ENCODE measurements at places on chromosomes 6 and 20.

DNA sequence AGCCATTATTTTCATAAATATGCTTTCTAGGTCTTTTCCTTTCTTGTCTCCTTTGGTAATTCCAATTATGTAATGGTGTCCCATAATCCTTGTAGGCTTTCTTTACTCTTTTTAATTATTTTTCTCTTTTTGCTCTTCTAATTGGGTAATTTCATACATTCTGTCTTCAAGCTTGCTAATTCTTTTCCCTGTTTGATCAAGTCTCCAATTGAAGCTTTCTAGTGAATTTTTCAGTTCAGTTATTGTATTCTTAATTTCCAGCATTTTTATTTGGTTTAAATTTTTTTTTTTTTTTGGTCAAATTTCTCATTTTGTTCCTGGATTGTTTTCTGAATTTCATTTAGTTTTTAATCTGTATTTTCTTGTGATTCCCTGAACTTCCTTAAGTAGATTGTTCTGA lies 74.9 kb upstream of the UST start:
- no peak for DNase-seq

- DNase-seq: no peak
Observed at GRCh38 chr6:14713966-14714631, 531.8 kb upstream of the JARID2 start.

GRCh38 chr6:134723081-134723871 lies 226.6 kb downstream of the ALDH8A1 start:
- no peak for DNase-seq

DNA sequence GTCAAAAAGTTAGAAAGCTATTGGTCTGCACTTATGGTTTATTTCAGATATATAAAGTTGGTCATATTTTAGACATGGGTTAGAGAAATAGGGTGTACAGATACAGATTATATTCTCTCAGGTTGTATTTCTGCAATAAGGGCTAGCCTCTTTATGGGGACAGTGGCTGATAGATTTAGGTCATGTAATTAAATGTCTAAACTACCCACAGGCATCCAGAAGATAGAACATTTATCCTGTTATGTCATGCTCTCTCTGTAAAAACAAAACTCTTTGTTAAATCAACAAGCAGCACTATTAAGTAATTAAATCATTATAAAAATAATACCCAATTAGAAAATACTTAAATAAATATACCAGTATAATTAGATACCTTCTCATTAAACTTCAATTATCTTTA lies 612.6 kb upstream of the CITED2 start:
- DNase-seq: no peak

DNA sequence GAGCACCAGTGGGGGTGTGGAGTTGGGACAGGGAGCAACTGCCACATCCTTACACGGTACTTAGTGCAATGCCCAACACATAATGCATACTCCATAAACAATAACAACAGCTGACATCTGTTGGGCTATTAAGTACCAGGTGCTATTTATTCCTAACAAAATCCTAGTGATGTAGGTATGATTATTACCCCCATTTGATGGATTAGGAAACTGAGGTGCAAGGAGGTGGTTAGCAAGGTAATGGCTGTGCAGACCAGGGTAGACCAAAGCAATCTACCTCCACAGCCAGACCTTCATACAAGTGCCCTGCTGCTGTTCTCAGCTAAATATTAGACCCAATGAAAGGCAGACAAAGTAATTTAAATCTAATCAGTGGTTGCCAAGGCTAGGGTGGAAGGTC lies 36.8 kb downstream of the SLC13A3 start:
- no peak for DNase-seq

GRCh38 chr6:45548657-45549515 lies 171.2 kb upstream of the SUPT3H start:
- DNase-seq: no peak

DNA sequence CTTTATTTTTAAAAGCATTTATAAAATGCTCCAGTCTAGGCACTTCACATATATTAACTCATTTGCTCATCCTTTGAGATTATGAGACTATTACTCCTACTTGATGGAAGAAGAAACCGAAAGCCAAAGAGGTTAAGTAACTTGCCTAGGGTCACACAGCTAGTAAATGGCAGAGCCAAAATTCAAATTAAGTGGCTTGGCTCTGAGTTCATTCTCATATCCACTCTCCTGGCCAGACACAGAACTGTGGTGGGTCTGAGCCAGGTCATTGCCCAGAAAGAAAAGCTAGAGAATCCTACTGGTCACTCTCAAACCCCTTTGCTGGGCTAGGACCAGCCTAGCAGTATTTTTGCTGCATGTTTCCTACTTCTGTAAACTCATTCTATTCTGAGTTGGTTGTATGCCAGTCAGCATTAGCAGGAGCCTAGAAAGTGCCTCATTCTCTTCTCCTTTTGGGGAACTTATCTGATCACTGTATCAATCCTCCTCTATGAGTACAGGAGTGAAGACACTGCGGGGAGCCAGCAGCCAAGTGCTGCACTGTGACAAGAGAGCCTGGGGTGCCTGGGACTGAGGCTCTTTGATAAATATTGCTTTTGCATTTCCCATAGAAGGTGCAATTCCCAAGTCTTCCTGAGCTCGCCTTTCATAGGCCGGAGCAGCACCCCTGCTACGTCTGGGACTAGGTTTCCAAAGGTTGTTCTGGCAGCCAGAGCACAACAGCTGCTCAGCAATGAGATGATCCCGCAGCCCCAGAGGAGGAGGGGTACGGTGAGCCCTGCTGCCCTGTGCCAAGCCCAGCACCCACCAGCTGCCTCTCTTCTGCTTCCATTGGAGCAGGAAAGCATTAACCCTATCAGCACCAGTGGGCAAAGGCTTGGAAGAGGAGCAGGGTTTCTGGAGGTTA lies 728.3 kb downstream of the MAFB start:
- no peak for DNase-seq
